ENCODE measurements at places on chromosomes 2 and 18.

- no peak for DNase-seq
Observed at GRCh38 chr2:151260573-151261230, 961 bp downstream of the RBM43 start.

- no peak for DNase-seq
Observed at GRCh38 chr2:176109192-176109901, 2.3 kb downstream of the HOXD11 start.

DNA sequence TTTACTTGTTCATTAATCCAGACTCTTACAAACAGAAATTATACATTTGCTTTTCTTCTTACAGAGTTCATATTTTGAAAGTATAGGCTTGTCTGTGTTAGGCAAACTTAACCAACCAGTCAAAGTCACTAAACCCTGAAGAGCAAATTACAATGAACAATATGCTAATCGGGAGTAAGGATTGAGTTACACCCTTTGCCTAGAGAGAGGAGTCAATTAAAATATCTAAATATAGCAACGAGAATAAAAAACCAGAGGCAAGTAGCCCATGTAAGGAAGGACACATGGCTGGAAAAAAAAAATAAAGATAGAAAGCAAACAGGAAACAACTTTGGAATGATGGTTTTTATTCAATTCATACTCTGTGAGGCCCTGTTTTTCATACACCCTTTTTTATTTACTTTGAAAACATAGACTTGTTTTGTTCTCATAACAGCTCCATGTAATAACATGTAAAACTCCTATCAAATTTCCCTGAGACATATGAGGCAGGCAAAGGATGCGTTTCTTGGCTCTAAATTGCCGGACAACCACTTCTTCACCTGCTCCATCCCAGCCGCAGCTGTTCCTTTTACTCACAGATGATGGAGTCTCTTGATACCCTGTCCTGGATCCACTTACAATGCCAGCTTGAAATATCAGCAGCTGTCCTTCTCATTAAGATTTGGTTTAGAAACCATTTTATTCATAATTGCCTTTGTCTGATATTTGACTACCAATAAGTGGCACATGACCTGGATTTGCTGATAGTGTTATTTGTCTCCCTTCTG lies 767.7 kb upstream of the GCFC2 start:
- DNase-seq: peak; percentile 62

DNA sequence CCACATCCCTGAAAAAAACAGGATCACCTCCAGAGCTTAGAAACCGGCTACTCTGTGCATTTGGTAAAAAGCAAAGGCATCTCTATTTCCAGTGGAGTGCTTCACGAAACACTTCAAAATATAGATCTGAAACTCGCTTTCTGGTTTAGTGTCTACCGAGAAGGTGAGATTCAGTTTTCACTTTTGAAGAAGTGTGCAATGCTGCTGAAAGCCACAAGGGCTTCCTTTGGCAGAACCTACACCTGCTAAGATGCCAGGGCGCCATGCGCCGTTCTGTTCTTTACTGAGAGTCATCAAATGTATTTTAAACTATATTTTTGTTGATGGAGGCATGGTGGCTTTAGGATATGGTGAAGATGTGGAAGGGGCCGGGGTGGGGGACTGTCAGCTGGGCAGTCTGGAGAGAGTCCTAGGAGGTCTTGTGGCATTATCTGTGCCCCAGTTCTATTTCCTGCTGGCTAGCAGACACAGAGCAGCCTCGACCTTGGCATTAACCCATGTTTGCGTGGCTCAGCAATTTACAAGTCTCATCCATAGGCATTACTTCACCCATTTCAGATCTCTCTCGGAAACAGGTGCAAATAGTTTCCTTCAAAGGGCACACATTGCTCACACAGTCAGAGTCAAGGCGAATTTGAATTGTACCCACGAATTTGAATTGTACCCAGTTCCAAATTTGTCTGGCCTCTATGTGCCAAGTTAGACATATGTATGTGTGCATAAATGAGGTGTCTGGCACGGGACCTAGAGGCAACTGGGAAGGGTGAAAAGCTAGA lies 46.7 kb upstream of the KCNF1 start:
- no peak for DNase-seq

GRCh38 chr18:75864816-75865215 lies 437.3 kb upstream of the SMIM21 start:
- no peak for DNase-seq

- no peak for DNase-seq
Observed at GRCh38 chr2:197606180-197606579, 69.2 kb downstream of the RFTN2 start.

GRCh38 chr2:163646687-163647086 lies 89.1 kb downstream of the FIGN start:
- DNase-seq: peak; percentile 54
